ENCODE measurements at places on chromosomes 6 and 20.

DNA sequence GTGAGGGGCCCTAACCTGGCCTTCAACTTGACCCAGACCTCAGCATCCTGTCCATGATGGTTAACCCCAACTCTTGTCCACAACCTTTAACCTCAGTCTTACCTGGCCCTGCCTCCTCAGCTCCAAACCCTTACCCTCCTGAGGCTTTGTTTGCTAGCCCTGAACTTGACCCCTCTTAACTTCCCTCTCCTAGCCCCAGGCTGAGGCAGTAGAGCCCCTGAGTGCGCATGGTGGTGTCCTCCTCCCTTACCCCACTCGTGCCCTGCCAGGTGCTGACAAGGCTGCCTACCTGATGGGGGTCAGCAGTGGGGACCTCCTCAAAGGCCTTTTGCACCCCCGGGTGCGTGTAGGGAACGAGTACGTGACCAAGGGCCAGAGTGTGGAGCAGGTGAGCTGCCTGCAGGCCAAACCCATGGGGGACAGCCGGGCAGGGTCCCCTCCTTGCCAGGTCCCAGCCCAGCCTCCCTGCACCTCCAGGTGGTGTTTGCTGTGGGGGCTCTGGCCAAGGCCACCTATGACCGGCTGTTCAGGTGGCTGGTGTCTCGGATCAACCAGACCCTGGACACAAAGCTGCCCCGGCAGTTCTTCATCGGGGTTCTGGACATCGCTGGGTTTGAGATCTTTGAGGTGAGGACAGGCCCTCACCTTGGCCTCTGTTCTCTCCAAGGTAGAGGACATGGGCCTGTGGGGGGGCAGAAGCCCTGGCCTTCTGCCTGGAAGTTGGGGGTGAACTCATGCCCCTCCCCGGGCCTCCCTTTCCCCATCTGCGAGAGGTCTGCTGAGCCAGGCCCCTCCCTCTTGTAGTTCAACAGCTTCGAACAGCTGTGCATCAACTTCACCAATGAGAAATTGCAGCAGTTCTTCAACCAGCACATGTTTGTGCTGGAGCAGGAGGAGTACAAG, 31.9 kb downstream of the MYH7B start:
- no peak for DNase-seq

DNA sequence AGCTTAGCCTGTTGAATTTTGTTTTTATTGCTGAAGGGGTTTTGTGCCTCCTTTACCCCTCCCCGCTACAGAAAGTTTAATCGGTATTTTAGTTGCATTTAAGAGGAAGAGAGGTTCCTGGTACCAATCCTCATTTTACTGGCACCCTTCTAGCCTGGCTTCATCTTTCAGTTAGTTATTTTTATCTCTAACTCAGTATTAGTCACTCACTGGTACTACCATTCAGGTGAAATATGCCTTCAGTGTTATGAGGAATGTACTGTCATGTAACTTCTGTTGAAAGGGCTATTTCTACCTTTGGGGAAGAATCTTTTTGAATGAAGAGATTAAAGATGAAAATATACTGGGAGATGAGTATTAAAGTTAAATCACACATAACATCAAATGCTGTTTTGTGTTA, 211.8 kb downstream of the CDKAL1 start:
- DNase-seq: no peak

DNA sequence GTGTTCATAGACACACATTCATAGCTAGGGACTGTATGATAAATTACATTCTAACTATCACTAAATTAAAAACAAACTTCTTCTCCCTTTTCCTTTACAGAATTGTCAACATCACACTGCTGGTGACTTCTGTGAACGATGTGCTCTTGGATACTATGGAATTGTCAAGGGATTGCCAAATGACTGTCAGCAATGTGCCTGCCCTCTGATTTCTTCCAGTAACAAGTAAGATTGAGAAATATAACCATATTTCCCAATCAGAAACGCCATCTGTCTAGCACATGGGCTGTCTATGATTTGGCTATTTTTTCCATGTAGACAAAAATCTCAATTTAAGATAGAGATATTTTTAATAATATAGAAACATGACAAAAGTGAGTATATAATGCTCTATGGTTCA, 367.7 kb downstream of the ARHGAP18 start:
- no peak for DNase-seq

DNA sequence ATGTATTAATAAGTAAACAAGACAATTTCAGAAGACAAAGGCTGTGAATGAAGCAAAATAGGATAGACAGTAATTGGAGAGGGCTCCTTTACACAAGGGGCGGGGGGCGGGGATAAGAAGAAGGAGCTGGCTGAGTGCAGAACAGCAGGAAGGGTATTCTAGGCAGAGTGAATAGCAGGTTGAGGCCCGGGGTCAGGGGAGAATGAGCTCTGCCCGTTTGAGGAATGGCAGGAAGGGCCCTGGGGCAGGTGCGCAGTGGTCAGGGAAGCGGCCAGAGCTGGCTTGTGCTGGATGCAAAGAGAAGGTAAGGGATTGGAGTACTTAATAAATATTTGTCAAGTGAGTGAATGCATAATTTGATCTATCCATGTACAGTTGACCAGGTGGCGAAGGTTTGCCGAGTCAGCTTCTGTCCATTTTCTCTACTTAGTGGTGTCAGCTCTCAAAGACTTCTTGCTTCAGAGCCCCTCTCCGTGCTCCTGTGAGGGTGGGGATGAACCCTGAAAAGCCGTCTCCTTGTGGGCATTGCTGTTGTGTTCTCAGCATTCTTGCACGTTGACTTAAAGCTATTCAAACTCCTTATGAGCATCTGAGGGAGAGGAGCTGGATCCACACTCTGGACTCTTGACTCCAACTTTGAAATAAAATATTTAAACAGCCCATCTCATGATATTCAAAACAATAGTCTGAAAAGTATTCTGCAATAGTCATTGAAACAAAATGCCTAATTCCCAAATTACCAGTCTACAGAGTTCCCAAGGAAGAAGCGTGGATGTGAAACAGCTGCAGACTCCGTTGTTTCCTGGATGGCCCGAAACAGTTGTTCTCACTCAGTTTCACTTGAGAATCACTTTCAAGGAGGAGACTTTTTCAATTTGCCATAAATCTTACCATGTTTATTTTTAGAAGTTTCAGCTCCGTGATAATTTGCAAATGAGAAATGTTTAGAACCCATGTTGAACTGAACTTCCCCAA, 105.1 kb downstream of the EDN3 start:
- DNase-seq: no peak
